NCI-H1417 (cell line): ENCODE measurements at places on chromosomes 16 and 17.

DNA sequence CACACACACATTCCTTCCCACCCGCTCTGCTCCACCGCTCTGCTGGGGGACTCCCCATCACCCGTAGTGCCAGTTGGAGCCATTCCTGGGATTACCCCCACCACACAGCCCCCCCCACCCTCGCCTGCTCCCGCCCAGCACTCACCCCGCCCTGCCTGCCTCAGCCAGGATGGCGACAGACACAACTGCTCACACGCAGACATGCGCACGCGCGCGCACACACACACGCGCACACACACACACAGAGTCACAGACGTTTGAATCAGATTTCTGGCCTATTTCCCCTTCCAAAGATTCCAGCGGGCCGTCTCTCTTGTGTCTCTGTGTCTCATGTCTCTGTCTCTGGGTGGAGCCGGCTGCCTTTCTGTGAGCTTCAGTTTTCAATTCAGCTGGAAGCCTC, 4.4 kb downstream of the CACNA1G start:
- DNase-seq: peak; percentile 6

DNA sequence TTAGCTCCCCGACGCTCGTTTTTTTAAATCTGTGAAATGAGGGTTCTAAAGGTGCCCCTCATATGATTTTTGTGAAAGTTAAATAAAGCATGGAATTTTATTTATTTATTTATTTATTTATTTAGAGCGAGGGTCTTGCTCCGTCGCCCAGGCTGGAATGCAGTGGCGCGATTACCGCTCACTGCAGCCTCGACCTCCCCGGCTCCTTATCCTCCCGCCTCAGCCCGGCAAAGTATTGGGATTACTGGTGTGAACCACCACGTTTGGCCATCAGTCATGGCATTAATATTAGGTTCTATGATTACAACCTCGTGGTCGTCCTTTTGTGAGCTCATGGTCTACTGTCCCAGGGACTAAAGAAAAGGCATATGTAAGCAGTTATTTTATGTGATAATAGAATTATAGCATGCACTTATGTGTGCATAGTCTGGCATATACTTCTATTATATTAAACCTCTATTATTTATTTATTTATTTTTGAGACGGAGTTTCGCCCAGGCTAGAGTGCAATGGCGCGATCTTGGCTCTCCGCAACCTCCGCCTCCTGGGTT, 557 bp upstream of the LUC7L start:
- no peak for DNase-seq

GRCh38 chr17:35376245-35376644, 2.8 kb upstream of the SLFN11 start:
- no peak for DNase-seq

GRCh38 chr16:21608639-21609328, 9.4 kb downstream of the METTL9 start:
- no peak for DNase-seq

GRCh38 chr17:60141111-60142018, 8.4 kb upstream of the CA4 start:
- DNase-seq: no peak

DNA sequence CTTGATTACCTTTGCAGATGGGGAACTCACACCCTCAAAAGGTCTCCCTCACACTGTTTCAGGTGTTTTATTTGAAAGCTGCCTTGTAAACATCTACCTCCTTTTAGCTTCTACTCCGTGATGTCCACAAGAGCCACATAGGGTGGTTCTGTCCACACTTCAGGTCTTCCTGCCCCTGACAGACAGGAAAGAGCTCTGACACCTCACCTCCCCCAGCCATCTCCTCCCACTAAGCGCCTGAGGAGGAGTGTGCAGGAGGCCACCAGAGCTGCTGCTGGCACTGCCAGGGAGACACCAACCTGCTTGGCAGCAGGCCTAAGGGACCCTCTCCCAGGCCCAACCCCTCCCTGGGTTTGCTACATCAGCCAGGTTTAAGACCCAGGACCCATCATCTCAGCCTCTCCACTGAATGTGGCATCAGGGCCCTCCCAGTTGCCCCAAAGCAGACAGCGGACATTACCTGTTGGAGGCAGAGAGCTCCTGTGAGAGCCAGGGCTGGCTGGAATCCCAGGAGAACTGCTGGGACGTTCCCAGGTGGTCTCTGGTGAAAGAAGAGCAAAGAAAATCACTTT, 76.4 kb upstream of the RCVRN start:
- DNase-seq: no peak

- no peak for DNase-seq
Measured at GRCh38 chr17:82659886-82660285, 11.6 kb upstream of the WDR45B start.
